ENCODE measurements at places on chromosomes 5 and 9.

DNA sequence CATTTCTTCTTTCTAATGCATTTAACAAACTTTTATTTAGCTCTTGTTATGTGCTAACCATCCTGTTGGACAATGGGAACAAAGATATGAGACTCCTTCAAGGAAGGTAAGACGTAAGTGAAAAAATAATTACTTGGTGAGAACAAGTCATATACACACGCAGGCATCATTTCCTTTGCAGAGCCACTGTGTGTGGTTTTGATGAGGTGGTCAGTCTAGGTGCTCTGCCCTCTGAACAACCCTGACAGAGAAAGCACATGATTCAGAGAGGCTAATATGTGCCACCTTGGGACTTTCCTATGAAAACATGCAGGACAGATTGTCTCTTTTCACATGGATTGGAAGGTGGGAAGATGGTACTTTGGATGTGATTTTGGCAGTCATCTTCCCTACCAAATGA is 1162.5 kb upstream of the DMAC1 start:
- DNase-seq: no peak

GRCh38 chr9:14351221-14351836 is 37.4 kb upstream of the NFIB start:
- DNase-seq: no peak

DNA sequence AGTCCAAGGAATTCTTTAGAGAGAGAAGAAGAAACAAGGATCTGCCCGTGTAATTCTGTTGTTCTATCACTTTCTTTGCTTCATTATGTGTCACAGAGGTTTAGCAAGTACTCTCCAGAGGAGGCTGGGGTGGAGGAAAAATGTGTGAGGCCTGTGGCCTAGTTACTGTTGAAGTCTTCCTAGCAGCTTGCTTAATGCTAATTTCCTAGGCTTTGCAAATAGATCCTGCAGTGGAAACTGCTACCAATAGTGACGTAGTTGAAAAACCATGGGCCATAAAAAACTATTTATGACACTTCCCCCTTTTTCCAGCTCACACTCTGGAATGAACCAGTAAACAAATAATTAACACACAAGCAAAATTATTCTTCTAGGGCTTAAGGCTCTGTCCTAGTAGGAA is 27.0 kb upstream of the C9orf72 start:
- DNase-seq: no peak

GRCh38 chr5:113282472-113282871 is 152.3 kb downstream of the TSSK1B start:
- DNase-seq: no peak

DNA sequence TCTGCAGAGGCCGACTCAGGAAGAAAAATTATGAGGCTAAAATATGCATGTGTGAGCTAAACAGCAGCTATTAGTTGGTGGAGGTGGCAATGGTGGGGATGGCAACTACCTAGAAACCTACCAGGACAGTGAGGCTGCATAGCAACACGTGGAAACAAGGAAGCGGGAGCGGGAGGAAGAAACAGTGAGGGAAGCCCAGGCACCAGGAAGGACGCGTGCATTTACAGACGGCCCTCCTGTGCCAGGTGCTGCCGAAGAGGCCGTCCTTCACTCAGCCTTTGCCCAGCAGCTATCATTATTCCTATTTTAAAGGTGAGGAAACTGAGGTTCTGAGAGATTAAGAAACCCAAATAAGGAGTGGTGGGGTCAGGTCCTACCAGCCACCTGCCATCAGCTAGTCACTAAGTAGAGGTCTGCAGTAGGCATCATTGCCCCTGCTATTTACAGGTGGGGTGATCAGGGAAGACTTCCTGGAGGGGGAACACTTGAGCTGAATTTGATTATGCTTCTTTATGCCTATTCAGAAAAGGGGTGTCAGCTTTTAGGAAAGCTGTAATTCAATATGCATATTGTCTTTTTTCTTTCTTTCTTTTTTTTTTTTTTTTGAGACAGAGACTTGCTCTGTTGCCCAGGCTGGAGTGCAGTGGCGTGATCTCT is 125.3 kb downstream of the CRB2 start:
- no peak for DNase-seq

DNA sequence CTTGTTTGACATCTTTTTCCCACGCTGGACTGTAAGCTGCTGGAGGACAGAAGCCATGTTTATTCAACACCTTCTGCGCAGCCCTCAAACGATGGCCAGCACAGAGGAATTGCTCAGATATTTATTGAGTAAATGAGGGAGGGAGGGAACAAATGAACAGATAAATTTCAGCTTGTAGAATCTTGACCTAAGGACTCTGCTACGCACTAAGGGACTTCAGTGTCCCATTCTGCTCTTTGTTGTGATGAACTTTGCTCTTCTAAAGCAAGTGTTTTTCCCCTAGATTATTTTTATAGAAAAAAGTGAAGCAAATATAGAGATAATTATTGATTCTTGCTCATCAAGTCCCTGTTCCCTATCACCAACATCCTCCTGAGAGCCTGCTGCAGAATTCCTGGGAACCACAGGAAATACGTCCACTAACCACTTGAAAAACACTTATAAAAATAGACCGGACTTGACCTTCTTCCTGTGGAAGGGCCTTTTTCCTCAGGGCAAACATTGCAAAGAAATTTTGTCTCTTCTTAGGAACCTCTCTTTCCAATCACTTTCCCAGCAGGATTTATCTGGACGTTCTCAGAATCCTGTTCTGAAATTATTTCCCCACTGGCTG is 54.9 kb downstream of the FGF1 start:
- no peak for DNase-seq

DNA sequence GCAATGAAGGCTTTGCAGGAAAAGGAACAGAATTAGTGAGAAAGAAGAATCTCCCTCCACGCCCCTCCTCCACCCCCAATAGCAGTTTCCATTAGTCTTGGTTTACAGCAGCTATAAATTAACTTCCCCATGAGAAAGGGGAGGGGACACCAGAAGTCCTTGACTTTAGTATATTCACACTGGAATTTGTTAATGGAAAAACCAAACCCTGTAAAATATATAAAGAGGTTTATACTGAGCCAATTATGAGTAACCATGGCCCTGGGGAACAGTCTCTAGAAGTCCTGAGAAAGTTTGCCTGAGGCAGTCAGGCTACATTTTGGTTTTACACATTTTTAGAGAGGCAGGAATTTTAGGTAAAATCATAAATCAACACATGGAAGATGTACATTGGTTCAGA is 88.5 kb downstream of the ALDH1A1 start:
- no peak for DNase-seq

DNA sequence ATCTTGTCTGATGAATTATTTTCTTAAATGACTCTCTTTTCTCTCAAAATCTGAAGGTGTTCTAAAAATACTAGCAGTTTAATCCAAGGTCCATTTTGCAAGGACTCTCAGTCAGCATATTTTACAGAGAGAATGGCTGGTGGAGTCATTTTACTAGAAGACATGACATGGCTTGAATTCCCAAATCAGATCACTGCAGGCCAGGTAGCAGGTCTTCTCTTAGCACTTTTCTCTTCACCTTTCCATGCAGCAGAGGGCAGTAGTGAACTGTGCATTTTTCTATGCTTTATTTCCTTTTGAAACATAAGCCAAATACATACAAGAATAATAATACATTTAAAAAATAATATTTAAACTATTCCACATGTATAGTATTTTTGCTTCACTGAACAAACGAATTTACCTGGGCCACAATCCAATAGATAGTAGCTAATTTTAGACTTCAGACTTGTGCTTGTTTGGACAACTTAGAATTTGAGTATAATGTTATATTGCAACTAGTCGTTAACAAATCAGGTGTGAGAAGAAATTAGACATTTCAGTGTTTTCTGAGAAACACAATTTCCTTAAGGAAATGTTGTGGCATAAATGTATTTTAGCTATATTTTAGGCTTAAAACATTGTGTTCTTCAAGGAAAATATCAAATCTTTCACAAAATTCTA is 289.4 kb upstream of the DAB2 start:
- DNase-seq: peak; percentile 19

GRCh38 chr5:119187776-119188529 is 117.1 kb downstream of the DMXL1 start:
- DNase-seq: no peak

DNA sequence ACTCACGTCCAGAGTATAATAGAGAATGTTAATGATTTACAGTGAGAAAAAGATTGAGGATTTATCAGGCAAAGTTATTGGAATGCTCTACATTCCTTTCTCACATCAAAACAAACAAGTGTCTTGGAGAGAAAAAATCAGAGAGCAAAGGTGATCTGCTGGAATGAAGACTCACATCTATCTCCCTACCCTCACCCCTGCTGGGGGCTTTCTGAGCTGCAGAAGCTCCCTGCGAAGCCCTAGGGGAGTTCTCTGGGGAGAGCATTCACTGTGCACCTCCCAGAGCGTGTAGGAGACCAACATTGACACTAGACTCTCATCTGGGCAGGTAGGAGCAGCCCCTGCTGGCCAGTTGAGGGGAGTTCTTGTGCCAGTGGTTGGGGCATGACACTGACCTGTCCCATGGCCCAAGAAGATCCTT is 76.6 kb upstream of the ADAMTS16 start:
- DNase-seq: no peak

DNA sequence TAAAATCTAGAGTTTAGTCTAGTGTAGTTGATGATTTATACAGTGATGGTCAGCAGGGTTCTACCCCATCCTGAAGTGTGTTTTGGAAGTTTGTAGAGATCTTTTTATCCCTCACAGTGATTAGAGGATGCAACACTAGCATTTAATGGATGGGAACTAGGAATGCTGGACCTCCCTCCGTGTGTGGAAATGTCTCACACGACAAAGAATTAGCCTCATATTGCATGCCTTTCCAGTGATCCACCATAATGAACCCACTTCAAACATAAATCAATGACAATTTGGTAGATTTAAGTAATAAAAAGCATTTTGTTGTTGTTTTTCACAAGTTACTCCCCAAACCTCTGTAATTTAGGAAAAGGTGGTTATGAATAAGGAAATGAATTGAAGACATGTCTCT is 82.5 kb upstream of the LMNB1 start:
- no peak for DNase-seq

- no peak for DNase-seq
Observed at GRCh38 chr9:89236955-89237573, 58.4 kb upstream of the SHC3 start.

DNA sequence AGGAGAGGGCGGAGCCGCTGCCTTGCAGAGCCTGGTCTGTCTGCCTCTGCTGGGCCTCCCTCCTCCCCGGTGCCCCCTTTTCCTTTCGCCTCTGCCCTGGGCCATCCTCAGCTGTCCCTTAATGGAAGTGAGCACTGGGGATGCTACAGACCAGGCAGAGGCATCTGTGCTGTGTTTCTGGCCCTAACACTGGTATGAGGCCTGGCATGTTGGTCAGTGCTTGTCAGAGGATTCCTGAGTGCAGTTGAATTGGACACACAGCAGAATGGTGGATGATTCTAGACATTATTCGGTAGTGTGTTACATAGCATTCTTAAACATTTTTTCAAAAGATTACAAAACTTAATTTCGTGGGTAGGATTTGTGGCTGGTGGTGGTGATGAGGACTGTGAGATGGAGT is 88.6 kb downstream of the EHMT1 start:
- no peak for DNase-seq

DNA sequence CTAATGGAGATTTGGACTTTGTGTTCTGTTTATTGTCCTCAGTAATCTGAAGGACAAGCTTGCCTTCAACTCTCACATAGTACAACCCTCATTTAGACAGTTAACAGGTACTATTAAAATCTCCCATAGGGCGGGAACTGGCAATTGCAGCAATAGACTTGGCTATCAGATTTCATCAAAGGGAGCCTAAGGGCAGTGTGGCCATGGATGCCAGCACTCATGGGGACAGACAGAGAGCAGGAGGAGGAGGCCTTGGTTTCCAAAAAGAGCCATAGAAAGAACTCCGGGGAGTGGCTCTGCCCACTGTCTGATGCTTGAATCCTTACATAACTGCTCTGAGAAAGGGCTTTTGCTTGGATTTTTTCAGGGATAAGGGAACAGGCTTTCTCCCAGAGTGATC is 6.8 kb downstream of the SLC36A1 start:
- DNase-seq: no peak

GRCh38 chr5:154520861-154521453 is 42.9 kb upstream of the HAND1 start:
- DNase-seq: no peak

DNA sequence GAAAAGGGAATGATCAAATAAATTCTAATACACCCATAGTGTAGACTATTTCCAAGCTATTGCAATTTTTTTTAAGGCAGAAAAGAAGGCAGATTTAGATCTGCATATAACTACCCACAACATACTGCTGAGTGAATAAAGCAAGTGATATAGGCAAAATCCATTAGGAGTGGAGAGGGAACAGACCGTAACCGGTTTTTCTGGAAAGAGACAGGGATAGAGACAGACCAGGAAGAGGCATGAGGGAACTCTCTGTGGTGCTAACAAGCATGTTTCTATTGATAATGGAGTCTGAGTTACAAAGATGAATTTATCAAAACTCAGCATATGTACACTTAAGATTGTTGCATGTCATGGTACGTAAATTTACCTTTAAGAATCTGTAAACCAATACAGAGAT is 14.5 kb downstream of the ZDHHC21 start:
- no peak for DNase-seq

DNA sequence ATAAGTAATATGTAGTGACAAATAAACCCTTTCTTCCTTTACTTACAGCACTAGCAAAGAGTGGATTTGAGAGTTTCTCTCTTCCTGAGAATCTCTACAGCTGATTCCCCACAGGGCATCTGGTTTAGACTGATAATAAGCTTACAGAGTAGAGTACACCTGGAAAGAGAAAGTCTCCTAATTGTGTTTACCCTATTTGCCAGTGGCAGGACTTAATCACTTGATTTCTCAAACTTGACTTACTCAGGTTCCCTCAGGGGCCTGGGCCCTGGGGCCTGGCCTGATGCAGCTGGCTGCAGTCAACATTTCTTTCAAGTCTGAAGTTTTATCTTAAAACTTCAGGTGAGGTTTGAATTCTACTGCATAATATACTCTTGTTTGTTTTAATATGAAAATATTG is 38.0 kb upstream of the UBTD2 start:
- no peak for DNase-seq

GRCh38 chr5:65105301-65105700 is 336.6 kb downstream of the CWC27 start:
- no peak for DNase-seq
